ENCODE measurements at places on chromosomes 13 and 19.

GRCh38 chr19:17214508-17215126 lies 540 bp upstream of the USE1 start:
- no peak for DNase-seq

DNA sequence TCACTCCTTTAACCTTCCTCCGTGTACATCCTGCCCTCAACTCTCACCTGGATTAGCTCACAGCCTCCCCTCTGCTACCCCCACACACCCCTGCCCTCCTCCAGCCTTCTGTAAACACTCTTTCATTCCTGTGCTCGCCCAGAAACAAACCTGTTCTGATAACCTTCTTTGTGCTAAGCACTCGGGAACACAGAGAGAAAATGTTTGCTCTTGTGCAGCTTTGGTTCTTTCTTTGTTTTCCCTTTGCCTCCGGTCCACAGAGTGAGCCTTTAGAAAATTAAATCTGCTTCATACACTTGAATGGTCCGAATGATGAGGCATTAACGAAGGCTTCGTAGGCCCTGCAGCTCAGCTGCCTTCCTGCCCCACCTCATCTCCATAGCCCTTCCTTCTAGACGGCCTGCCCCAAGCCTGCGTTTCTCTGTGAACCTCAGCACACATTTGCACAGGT lies 6.6 kb upstream of the ZDHHC20 start:
- peak; percentile 35 for DNase-seq

GRCh38 chr13:47146136-47146535 lies 249.3 kb upstream of the HTR2A start:
- DNase-seq: no peak

GRCh38 chr13:75407473-75407872 lies 74.5 kb downstream of the TBC1D4 start:
- DNase-seq: no peak

DNA sequence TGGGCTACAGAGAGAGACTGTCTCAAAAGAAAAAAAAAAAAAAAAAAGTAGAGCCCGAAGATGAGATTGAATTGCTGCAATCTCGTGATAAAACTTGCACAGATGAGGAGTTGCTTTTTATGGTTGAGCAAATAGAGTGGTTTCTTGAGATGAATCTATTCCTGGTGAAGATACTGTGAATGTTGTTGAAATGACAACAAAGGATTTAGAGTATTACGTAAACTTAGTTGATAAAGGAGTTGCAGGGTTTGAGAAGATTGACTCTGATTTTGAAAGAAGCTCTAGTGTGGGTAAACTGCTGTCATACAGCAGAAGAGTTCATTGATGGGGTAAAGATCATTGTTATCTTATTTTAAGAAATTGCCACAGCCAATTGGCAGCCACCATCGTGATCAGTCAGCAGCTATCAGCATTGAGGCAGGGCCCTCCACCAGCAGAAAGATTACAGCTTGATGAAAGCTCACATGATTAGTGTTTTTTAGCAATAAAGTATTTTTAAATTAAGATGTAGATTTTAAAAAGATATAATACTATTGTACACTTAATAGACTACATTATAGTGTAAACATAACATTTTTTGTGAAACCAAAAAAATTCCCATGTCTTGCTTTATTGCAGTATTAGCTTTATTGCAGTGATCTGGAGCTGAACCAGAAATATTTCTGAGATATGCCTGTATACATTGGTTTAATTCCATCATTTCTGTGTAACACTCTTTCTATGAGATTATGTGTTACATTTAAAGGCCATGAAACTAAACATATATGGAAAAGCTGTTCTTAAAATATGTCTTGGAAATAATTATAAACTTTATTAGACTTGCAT lies 43.1 kb downstream of the ZMYM2 start:
- DNase-seq: no peak

GRCh38 chr13:31951215-31951678 lies 80.3 kb upstream of the FRY start:
- DNase-seq: no peak

DNA sequence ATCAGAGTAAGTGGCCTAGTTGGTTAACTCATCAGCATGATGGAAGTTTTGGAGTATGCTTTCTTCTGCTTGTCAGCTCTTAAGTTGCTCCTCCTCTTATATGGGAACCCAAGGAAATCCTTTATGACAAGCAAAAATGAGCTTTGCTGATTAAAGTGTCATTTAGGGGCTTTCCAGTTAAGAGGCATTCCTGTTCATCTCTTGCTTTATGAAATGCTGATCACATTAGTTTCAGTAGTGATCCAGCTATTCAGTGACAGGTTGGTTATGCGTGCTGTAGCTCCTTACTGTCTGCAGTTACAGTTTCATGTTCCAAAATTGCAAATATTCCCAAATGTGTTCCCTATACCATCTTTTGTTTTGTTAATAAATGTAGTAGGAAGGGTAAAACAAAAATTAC lies 146.6 kb downstream of the CDK8 start:
- no peak for DNase-seq

All from NCI-H2029 treated with DMSO at 0.1 percent for 48 hours (cell line).